Activated CD4-positive, alpha-beta T cell treated with anti-CD3 and anti-CD28 coated beads, Interleukin-2, amount 10 ng/mL, durations not matched to agents 24 days and 14 days (primary cell): ENCODE measurements at places on chromosomes 3 and 15. TPM values are rescaled to one million over a fixed set of nuclear protein-coding genes. Genes with fewer than 3 reads are reported as not detected.

TRH gene
- total RNA-seq, result not detected in 2 replicates

GATM gene
- total RNA-seq, result 0.65 and 1.0 TPM in 2 replicates

TFDP2 gene
- total RNA-seq, result 22.0 and 22.1 TPM in 2 replicates

PAK6 gene
- 0.33 and 0.54 TPM in 2 replicates for total RNA-seq

FOXB1 gene
- total RNA-seq, result 0.54 and 0.68 TPM in 2 replicates

AADAC gene
- total RNA-seq, result not detected in 2 replicates

GSK3B gene
- 32.0 and 37.1 TPM in 2 replicates for total RNA-seq

- peaks cover 26% of the 10 kb centered on the region for H3K4me1 ChIP-seq
- DNase-seq, result no peak
- H3K4me3 ChIP-seq, result no peak overlapping the region
- peak overlapping the region; percentile 75 for H3K27ac ChIP-seq
- peaks cover under 1% of the 10 kb centered on the region for H3K27me3 ChIP-seq
Measured at GRCh38 chr3:72537448-72537847, 310.8 kb downstream of the SHQ1 start.

DNA sequence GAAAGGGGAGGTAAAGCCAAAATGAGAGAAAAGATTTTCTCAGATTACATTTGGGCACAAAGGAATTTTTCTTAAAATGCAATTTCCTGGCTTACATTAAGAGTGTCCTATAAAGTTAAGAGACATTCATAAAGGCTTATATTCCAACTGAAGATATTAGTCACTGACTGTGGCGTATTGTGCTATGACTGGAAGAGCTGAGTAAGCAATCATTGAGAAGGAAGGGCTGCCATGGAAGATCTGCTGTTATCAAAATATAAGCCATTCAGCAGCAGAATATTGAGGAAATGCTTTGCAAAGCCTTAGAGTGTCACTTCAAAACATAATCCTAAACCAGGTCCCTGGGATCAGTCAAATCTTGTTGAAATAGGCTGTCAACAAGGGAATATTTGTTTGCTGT, 593.9 kb downstream of the TUSC7 start:
- no peak for DNase-seq
- no peaks in the 10 kb centered on the region for H3K27me3 ChIP-seq
- H3K4me1 ChIP-seq, result no peaks in the 10 kb centered on the region

- H3K27ac ChIP-seq, result no peak overlapping the region
- H3K36me3 ChIP-seq, result no peaks in the 10 kb centered on the region
- H3K4me3 ChIP-seq, result no peak overlapping the region
- DNase-seq, result no peak
- H3K27me3 ChIP-seq, result no peaks in the 10 kb centered on the region
Measured at GRCh38 chr3:190968616-190969015, 106.1 kb upstream of the GMNC start.

DNA sequence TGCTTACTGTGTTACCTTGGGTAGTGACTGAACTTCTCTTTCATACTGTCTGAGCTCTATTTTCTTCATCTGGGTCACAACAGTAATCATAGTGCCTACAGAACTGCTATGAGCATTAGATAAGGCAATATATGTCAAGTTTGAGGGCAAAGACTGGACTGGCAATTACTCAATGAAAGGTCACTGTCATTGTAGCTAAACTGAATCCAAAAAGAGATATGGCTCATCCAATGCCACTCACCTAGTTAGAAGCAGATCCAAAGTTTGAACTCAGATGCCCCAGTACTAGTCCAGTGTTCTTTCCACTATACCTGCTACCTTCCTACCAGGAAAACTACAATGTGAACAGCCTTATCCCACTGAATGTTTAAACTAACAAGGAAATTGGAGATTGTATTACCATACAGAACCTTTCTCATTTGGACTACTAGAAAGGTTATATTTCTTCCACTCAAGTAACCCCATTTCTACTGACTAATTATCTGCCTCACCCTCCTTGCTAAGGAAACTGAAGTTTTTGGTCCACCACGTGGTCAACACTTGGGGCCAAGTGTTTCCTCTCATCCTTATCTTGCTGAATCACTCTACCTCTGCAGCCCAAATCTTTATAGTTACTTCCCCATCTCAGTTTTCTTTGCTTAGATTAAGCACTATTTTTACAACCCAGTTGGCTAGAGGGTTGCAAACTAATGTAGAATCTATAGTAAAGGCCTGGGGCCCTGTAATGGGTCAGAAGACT, 202.3 kb upstream of the LPP start:
- H3K4me3 ChIP-seq, result no peak overlapping the region
- DNase-seq, result no peak
- no peaks in the 10 kb centered on the region for H3K27me3 ChIP-seq
- peaks cover 2% of the 10 kb centered on the region for H3K36me3 ChIP-seq
- peak overlapping the region; percentile 14 for H3K27ac ChIP-seq
- peaks cover 40% of the 10 kb centered on the region for H3K4me1 ChIP-seq

DNA sequence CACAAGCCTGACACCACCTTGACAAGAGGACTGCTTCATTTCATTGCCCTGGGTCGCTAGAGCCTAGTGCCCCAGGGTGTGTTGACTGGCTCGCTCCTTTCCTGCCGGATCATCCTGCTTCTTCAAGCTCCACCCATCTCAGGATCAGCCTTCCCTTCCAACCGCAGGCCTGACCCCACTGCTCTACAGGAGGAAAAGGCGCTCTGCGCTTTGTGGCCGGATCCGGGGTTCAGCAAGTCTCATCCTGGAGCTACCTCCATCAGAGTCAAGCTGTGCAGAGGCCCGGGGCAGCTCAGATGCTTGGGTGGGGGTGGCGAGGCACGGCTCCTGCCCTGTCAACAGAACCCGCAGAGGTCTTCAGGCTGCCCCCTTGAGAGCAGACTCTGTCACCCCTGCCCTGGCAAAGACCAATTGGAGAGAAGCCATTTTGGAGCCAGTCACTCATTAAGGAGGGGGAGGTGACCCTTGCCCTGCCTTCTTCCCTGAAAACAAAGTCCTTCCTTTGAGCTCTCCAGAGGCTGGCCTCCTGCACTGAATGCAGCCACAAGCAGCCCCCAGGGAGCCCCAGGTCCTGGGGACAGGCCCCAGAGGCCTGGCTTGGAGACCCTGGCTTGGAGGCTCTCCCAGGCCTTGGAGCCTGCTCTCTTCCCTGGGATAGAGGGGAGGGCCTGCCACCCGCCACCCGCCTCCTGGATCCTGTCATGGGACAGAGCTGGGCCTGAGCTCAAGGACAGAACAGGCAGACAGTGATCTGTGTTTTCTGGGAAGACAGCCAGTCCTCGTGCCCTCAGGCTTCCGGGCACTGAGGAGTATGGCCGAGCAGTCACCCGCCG, 80.3 kb downstream of the CPN2 start:
- no peaks in the 10 kb centered on the region for H3K36me3 ChIP-seq
- no peak overlapping the region for H3K27ac ChIP-seq
- peaks cover 10% of the 10 kb centered on the region for H3K4me1 ChIP-seq
- H3K27me3 ChIP-seq, result peaks cover 12% of the 10 kb centered on the region
- H3K4me3 ChIP-seq, result no peak overlapping the region

DNA sequence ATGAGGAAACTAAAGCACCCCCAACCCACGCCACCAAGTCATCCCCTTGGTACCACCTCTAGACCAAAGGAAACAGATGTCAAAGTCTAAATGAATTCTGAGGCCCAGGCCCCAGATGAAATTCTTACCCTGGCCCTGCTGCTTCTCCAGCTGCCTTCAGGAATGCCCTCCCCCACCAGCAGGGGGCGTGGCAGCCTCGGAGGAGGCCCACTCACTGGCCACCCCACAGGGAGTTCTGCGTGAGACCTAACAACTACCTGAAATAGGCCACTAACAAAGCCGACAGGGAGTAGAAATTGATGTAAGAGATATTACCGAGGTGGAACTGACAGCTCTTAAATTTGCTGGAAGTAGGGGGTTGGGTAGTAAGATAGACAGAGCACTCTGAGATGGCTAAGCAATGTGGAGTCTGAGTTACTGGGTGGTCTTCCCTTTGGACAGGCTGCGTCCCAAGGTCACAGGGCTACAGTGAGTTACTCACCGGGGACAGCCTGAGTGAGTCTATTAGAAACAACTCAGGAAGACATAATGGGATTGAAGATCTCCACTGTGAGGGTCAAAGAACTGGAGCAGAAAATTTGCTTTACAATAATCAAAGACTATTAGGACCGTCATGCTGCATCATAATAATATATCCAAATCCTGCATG, 240.7 kb downstream of the SHOX2 start:
- H3K4me1 ChIP-seq, result no peaks in the 10 kb centered on the region
- no peaks in the 10 kb centered on the region for H3K27me3 ChIP-seq
- no peak overlapping the region for H3K4me3 ChIP-seq
- H3K36me3 ChIP-seq, result no peaks in the 10 kb centered on the region
- H3K27ac ChIP-seq, result no peak overlapping the region

DNA sequence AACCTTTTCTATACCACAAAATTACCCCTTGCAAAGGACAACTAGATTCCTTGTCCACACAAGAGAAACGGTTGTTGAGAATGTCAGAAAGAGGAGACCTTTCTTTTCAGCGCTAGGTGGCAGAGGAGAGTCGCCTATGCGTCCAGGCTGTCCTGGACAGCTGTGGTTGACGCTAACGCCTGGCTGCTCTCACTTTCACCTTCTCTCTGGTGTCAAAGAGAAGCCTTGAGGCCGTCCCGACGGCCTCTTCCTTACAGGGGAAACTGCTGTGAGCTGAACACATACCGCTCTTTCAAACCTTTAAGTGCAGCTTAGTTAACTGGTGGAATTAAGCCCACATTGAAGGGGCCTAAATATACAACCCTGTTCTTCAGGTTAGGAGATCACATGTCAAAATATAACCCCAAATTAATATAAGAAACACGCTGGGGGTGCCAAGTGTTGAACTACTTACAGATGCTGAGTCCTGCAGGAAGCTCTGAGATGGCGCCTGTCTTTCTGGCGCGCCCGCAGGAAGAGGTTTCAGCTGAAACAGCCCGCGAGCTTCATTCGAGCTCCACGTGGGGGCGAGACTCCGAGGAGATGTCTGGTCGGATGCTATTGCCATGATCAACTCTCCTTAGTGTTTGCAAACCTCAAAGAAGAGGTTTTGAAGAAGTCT, 26.1 kb upstream of the KBTBD8 start:
- H3K36me3 ChIP-seq, result no peaks in the 10 kb centered on the region
- peak overlapping the region; percentile 78 for H3K4me3 ChIP-seq
- H3K27ac ChIP-seq, result peak overlapping the region; percentile 66
- peak; percentile 89 for DNase-seq
- peaks cover 13% of the 10 kb centered on the region for H3K4me1 ChIP-seq
- peaks cover 11% of the 10 kb centered on the region for H3K27me3 ChIP-seq

DNA sequence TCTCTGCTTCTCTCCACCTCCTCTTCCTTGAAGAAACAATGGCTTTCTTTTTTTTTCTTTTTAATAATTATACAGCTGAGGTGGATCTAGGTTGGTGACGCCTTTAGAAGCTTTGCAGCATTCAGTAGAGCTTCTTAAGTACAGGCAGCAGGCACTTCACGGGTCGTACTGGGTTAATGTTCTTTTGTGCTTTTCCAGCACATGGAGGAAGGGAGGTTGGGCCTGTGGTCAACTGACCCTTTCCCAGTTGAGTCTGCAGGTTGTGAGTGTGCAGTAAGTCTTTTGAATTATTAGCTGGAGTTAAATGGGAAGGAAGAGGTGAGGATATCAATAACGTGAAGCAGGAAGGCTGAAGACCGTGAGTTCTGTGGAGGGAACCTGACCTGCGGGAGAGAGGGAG, 7.0 kb downstream of the TRAK1 start:
- no peaks in the 10 kb centered on the region for H3K27me3 ChIP-seq
- H3K27ac ChIP-seq, result no peak overlapping the region
- DNase-seq, result no peak
- peaks cover 9% of the 10 kb centered on the region for H3K36me3 ChIP-seq

DNA sequence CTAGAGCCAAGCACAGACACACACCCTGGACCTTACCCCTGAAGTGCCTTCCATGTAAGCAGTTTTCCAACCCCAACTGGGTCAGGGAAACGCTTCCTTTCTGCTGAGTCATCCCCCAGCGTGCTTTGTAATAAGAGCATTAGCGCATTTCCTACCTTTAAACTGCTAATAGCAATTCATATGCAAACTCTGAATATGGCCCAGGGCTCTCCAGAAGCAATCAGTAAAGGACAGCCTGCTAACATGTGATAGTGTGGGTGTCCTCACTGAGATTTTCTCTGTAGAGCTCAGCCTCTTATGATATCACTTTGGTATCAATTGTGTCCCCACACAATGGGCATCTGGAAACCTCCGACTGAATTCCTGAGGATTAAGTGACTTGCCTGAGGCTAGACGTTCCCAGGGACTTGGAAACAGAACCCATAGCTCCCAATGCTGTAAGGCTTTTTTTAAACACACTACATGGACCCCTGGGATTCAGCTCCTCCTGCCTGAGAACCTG, 5.6 kb downstream of the GABRB3 start:
- H3K4me3 ChIP-seq, result no peak overlapping the region
- no peak for DNase-seq
- no peaks in the 10 kb centered on the region for H3K36me3 ChIP-seq
- no peak overlapping the region for H3K27ac ChIP-seq
- H3K27me3 ChIP-seq, result peaks cover 10% of the 10 kb centered on the region
